Activated CD8-positive, alpha-beta T cell treated with anti-CD3 and anti-CD28 coated beads, Interleukin-2, amount 10 ng/mL, durations not matched to agents 7 days and 5 days (primary cell): ENCODE measurements at places on chromosomes 3 and 15. TPM values are rescaled to one million over a fixed set of nuclear protein-coding genes. Genes with fewer than 3 reads are reported as not detected.

The ALG1L2 gene
- 0.90 TPM for total RNA-seq

The USP13 gene
- total RNA-seq = 9.6 TPM

The SIN3A gene
- total RNA-seq = 96.7 TPM

The ANKUB1 gene
- not detected for total RNA-seq

The UCN2 gene
- total RNA-seq = not detected

The CD80 gene
- 19.1 TPM for total RNA-seq

GRCh38 chr3:48431224-48432029, 1.5 kb upstream of the PLXNB1 start:
- peaks cover 18% of the 10 kb centered on the region for H3K27me3 ChIP-seq
- peaks cover 11% of the 10 kb centered on the region for H3K36me3 ChIP-seq
- peak overlapping the region; percentile 9 for H3K4me3 ChIP-seq
- no peak for DNase-seq
- peaks cover 27% of the 10 kb centered on the region for H3K4me1 ChIP-seq
- no peak overlapping the region for H3K27ac ChIP-seq

DNA sequence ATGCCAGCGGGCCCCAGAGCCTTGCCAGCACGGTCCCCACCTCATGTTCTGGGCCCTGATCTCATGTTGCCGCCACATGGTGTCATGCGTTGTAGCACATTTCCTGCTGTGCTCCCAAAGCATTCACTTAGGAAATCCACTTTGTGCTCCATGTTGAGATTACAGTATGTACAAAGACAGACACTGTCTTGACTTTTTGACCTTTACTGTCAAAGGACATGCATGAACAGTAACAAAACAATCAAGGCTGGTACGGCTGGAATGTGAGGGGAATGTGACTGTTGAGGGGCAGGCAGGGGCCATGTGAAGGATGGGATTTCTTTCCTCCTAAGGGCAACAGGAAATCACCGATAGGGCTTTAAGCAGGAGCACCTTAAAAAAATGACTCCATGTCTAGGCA, 53.3 kb upstream of the RPL32 start:
- H3K27ac ChIP-seq = no peak overlapping the region
- DNase-seq = no peak
- peaks cover 14% of the 10 kb centered on the region for H3K27me3 ChIP-seq
- H3K36me3 ChIP-seq = peaks cover 7% of the 10 kb centered on the region
- peaks cover 3% of the 10 kb centered on the region for H3K4me1 ChIP-seq

GRCh38 chr3:126052196-126053058, 31.5 kb downstream of the SLC41A3 start:
- H3K4me3 ChIP-seq = no peak overlapping the region
- no peak for DNase-seq
- H3K27me3 ChIP-seq = no peaks in the 10 kb centered on the region
- H3K27ac ChIP-seq = no peak overlapping the region

- H3K4me3 ChIP-seq = no peak overlapping the region
- H3K36me3 ChIP-seq = no peaks in the 10 kb centered on the region
- H3K27ac ChIP-seq = no peak overlapping the region
Measured at GRCh38 chr15:38255690-38256089, 3.1 kb downstream of the SPRED1 start.

- H3K4me1 ChIP-seq = peaks cover 20% of the 10 kb centered on the region
- DNase-seq = no peak
- no peaks in the 10 kb centered on the region for H3K27me3 ChIP-seq
- no peak overlapping the region for H3K4me3 ChIP-seq
- H3K27ac ChIP-seq = no peak overlapping the region
- peaks cover 2% of the 10 kb centered on the region for H3K36me3 ChIP-seq
Measured at GRCh38 chr3:66441129-66441528, 59.7 kb downstream of the LRIG1 start.

DNA sequence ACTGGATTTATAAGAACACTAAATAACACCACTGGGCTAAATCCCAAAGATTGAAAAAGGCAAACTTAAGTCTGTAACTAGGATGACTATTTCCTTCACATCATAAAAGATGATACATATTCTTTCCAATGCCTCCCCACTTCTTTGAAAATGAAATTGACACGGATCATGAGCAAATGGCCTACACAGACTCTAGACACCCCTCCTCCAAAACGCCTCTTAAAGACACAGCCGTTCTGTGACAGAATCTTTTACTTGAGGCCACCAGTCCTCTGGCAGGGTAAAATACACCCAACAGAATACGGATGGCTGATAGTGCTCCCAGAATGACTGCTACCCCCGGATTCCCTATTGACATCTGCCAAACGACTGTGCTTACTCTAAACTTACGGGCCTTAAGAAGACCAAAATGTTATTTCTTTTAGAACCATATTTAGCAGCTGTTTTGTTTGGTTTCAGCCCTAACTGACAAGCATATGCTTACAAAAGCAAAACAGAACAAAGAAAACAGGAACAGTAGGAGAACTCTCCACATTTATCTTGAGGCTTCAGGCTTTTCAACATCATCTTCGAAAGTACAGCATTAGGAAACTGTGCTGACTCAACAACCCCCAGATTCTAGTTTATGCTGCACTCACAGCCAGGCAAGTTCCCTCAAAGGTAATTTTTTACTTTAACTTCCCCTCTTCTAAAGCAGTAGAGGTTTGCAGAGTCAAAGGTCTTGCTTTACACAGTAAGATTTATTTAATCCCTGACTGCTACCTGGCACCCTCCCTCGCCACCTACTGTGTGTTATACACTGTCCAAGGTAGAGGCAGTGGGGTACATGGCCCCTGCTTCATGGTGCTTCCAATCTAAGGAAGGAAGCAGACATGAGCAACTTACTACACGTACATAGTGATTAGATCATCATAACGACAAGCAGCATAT, 84.3 kb downstream of the TNIK start:
- peaks cover 3% of the 10 kb centered on the region for H3K36me3 ChIP-seq
- no peak overlapping the region for H3K4me3 ChIP-seq
- DNase-seq = no peak

- H3K27ac ChIP-seq = no peak overlapping the region
- H3K4me1 ChIP-seq = peaks cover 4% of the 10 kb centered on the region
- no peaks in the 10 kb centered on the region for H3K27me3 ChIP-seq
- H3K4me3 ChIP-seq = no peak overlapping the region
Measured at GRCh38 chr3:158773845-158774830, 27.7 kb upstream of the MFSD1 start.

DNA sequence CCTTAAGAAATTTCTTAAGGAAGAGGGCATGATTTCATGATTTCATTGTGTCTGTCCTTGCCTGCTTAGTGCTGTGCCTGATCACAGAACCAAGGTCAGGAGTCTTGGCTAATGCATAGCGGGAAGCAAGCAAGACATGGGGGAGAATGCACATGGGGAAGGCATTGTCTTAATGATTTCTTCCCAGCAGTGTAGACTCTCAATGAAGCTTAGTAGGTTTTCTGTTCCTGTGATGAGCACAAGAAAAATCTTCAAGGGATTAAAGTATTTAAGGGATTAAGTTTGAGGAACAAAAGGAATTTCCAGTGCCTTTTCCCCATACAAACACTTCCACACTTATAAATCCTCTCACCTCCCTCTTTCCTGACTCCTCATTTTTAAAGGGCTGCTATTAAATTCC, 46.9 kb upstream of the SEMA6D start:
- H3K27me3 ChIP-seq = no peaks in the 10 kb centered on the region
- H3K36me3 ChIP-seq = no peaks in the 10 kb centered on the region
- H3K27ac ChIP-seq = no peak overlapping the region
- no peaks in the 10 kb centered on the region for H3K4me1 ChIP-seq
- no peak overlapping the region for H3K4me3 ChIP-seq

DNA sequence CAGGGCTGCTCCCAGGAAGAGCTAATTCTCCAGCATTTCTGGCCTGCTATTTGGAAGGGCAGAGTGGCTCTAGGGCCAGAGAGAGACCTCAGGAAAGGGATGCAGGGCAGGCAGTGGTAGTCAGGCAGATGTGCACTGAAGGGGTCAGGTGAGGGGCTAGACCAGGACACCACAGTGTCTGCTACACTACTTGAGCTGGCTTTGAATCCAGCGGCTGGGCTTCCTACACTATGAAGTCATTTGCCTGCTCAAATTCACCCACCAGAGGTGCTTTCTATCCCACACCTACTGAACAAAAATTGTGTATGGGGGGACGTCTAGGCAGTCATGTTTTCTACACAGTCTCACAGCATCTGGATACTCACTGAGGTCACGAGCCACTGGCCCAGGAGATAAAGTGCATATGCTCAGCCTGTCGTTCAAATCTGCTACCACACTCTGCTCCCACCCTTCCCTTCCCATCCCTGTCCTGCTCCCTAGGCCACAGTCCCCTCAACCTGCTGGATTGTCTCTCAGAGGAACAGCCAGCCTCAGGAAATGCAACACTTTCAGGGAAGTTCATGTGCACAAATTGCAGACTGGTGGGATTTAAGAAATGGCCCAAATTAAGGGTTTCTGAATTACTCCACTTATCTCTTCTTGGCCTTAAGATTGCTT, 49.9 kb upstream of the SLC6A11 start:
- H3K36me3 ChIP-seq = no peaks in the 10 kb centered on the region
- no peaks in the 10 kb centered on the region for H3K4me1 ChIP-seq
- DNase-seq = no peak
- H3K27me3 ChIP-seq = no peaks in the 10 kb centered on the region
- no peak overlapping the region for H3K27ac ChIP-seq

DNA sequence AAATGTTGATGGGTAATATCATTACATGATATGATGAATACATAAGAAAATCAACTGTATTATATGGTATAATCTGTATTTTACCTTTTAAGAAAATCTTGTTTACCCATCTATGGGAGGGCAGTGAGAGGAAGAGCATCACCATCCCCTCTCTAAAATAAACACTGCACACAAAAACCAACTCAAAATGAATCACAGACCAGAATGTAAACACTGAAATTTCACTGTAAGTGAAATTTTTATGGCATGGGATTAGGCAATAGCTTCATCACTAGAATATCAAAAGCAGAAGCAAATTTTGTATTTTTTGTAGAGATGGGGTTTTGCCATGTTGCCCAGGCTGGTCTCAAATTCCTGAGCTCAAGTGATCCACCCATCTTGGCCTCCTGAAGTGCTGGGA, 26.2 kb downstream of the IFT80 start:
- DNase-seq = no peak
- H3K36me3 ChIP-seq = peaks cover 25% of the 10 kb centered on the region
- H3K27ac ChIP-seq = no peak overlapping the region
- no peaks in the 10 kb centered on the region for H3K27me3 ChIP-seq
- H3K4me1 ChIP-seq = peaks cover 14% of the 10 kb centered on the region

GRCh38 chr3:5292512-5292911, 105.0 kb downstream of the EDEM1 start:
- no peak overlapping the region for H3K27ac ChIP-seq
- H3K4me1 ChIP-seq = no peaks in the 10 kb centered on the region
- no peaks in the 10 kb centered on the region for H3K36me3 ChIP-seq
- no peaks in the 10 kb centered on the region for H3K27me3 ChIP-seq
- no peak overlapping the region for H3K4me3 ChIP-seq

- no peak overlapping the region for H3K27ac ChIP-seq
- DNase-seq = no peak
- H3K4me1 ChIP-seq = no peaks in the 10 kb centered on the region
- H3K27me3 ChIP-seq = no peaks in the 10 kb centered on the region
Measured at GRCh38 chr3:60650171-60650570, 601.1 kb downstream of the FHIT start.

DNA sequence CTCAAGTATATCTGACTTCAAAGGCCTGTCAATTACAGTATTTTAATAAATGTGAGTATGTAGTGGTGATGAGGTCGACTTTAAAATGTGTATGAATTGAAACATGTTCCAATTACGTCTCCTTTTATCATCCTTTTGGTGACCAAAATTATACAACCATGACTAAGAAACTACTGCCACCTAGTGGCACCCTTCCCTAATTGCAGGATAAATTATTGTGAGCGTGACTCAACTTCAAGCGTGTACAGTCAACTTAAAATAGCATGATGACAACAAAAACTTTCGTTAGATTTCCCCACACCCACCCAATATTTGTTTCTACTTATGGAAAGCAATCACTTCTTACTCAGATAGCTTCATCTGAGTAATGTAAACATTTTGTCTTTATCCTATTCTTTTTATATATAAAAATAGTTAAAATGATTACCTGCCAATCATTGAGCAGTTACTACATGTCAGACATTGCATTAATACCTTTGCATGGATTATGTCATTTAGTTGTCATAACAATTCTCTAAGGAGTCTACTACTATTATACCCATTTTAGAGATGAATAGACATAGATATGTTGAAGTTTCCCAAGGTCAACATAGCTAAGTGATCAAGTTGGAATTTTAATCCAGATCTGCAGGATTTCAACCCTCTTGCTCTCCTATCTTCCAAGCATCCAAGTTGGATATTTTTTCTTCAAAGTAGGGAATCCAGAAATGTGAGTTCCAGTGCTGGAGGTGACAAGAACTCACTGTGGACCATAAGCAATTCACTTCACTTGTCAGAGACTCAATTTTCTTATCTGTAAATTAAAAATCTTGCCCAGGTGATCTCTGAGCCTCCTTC, 106.0 kb downstream of the MEX3B start:
- peaks cover 3% of the 10 kb centered on the region for H3K27me3 ChIP-seq
- H3K4me1 ChIP-seq = no peaks in the 10 kb centered on the region
- H3K36me3 ChIP-seq = no peaks in the 10 kb centered on the region
- no peak overlapping the region for H3K27ac ChIP-seq

GRCh38 chr3:138196023-138196422, 8.9 kb downstream of the ARMC8 start:
- H3K4me3 ChIP-seq = no peak overlapping the region
- H3K27ac ChIP-seq = no peak overlapping the region
- H3K27me3 ChIP-seq = no peaks in the 10 kb centered on the region
- peaks cover 17% of the 10 kb centered on the region for H3K4me1 ChIP-seq
- H3K36me3 ChIP-seq = peaks cover 21% of the 10 kb centered on the region

DNA sequence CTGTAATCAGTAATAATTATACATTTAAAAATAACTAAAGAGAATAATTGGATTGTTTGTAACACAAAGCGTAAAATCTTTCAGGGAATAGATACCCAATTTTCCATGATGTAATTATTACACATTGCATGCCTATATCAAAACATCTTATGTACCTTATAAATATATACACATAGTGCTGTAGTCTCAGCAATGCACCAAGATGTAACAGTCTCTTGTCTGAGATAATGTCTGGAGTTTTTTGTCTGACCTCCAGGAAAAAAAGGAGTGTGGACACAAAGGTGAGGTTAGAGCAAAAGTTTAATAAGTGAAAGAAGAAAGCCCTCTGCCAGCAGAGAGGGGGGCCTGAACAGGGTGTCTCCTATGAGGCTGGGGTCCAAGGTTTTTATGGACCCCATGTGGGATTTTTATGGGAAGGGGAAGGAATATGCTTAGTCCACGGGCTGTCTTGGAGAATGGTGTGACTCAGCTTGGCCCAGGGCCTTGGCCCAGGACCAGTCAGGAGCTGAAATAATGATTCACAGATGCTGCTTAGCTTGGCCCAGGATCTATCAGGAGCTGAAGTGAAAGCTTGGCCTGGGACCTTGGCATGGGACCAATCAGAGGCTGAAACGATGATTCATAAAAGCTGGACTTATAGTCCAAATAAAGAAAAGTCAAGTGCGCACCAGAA, 545.0 kb downstream of the ZPLD1 start:
- DNase-seq = no peak
- no peak overlapping the region for H3K27ac ChIP-seq
- H3K27me3 ChIP-seq = no peaks in the 10 kb centered on the region

- no peaks in the 10 kb centered on the region for H3K36me3 ChIP-seq
- H3K27me3 ChIP-seq = peaks cover 26% of the 10 kb centered on the region
- H3K27ac ChIP-seq = no peak overlapping the region
- DNase-seq = no peak
Measured at GRCh38 chr15:40501487-40501886, 30.7 kb downstream of the CHST14 start.
